T-helper 17 cell (primary cell): ENCODE measurements at places on chromosomes 3 and 15. TPM values are rescaled to one million over a fixed set of nuclear protein-coding genes. Genes with fewer than 3 reads are reported as not detected.

DNA sequence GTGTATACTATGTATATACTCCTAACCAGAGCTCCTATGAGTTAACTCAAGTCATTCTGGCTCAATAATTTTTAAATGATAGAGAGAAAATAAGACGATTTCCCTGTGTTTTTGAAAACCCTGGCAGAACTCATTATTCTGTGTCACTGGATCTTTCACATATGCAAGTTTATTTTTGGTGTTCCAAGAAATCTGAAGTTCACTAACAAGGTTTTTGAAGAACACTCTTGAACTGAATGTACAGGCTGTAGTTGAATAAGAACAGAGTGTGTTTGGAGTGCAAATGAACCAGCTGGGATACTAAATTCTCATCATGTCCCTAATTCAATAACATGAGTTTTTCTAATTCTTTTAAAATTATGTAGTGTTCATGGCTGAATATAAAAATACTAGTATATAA lies 466.9 kb upstream of the SUCLG2 start:
- no peak for DNase-seq

DNA sequence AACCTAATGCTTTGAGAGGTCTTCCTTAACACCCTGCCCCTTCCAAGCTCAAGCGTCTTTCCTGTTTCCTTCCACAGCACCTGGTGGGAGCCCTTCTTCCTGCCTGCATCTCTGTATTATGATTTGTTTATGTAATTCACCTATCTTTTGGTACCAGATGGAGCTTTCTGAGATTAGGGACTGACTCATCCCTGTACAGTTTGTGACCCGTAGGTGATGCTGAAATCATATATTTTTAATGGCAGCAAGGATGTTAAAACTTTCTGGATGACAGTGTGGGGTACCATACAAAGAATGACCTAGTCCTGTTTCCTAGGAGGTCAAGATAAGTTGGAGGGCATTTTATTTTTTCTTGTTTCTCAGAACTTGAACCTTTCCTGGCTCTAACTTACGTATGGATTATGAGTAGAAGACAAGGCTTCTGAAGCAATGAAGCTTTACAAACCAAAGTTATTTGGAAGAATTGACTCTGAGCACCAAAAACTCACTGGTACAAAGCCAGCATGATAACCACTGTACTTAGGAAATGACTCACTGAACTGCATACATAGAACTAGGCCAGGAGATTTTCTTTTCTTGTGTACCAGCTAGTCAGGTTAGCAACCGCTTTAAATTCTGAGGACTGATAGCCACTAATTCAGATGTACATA lies 46.6 kb downstream of the HHLA2 start:
- no peak for DNase-seq

DNA sequence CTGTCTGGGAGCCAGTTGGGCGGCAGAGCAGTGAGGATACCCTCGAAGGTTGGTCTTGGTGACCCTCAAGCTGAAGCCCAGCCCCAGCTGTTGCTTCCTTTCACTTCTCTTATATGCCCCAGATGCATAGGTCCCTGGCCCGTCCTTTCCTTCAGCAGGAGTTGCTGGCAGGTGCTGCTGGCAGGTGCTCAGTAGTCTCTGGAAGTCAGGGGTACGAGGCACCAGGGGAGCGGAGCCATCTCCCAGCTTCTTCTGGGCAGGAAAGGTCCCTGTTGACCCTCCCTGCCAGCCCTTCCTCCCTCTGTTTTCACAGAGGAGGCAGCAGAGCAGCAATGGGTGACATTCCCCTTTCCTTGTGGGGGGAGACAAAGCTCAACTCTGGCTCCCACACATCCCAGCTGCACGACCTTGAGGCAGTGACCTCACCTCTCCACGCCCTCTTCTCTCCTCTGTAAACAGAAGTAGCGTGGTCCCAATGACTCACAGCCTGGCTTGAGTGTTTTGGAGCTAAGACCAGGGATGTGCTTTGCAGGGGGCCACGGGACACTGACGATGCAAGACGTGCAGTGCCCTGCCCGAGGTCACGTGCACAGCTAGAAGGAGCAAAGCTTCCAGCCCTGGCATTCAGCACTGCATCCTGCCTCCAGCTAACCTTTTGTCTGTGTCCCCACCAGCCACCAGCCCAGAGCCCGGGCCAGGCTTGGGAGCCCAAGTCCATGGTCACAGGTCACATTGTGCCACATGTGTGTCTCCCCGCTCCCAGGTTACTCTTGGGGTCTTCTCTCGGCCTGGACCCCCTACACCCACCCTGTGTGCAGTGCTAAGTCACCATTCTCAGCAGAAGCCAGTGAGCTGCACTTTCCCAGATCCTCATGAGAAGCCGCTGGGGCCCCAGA lies 49.7 kb downstream of the SLC6A6 start:
- no peak for DNase-seq

DNA sequence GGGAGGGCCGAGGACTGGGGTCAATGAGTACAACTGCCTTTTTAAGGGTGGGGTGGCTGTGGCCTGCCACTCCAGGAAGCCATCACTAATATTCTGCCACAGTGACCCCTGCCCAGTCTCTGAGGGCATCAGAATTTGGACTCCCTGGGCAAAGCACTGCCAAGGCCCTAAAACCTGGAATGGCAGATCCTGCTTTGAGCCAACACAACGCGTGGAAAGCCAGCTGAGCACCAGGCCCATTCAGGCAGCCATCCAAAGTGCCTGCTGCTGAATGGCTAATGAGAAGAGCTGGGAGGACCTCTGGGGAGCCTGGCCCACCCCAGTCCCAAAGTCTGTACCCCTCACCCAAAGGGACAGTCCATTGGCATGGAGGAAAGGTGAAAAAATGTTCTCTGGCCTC lies 5.0 kb downstream of the TWF2 start:
- no peak for DNase-seq

DNA sequence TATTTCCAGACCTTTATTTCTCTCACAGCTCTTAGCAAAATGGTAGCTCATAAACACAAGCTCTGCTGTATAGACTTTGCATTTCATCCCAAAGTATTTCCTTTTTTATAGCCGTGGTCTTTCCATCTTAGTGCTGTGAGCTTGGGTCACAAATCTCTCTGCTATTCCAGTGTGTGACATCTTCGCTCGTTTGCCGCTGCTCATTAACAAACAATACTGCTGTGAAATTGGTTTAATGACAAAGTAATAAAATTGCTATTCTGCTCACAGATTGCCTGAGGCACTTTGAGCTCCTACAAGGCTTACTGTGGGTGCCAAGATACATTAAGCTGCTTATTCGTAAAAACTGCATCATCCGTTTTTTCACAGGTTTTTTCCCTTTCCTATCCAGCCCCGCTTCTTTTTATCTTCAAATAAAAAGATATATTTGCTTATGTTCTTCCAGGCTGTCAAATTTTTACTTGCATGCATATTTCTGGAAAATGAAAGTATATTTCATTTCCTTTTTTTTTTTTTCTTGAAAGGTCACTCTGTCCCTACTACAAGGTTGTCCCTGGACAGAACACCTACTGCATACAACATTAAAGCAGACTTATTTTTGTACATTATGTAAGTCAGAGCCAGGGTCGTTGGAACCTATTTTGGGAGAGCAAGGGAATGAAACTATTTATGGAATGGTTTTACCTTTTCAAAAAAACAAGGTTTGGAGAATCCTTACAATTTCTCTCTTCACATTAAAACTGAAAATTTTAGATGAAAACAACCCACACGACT lies 174.5 kb downstream of the MEIS2 start:
- no peak for DNase-seq

- no peak for DNase-seq
Observed at GRCh38 chr15:66581972-66582537, 16.3 kb upstream of the LCTL start.

DNA sequence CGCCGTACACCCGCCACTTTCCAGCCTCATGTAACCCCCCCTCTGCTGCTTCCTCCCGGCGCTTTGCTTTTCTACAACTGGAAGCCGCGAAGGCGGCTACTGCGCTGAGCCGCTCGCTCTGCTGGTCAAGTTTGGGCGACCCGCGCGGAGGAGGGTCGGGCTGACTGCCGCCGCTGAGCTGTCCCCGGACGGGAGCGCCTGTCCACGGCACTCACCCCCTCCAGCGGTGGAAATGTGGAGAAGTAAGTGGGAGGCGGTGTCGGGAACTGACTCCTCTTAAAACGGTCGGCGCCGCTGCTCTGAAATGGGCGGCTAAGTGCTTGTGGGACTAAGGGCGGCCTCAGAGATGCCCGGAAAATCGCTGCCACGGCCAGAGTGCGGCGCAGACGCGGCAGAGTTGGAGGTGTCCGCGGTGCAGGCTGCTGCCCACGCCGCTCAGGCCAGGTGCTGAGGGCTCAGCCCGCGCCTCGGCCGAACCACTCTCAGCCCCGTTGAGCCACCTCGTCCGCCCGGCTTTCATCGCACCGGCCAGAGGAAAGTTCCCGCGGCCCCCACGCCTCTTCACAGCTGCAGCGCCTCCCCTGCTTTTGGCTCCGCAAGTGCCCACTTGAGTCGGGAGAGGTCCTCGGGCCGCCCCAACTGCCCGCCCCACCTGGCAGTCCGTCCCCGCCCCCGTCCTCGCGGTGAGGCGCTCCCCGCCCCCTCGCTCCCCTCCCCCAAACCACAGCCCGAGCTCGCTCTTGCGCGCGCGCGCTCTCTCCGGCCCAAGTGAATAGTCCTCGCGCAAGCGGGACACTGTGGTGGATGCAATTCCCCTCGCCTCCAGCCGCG lies at the start of gene EPHA6:
TSS of gene EPHA6 (plus strand) at position 775 of the 831 bp plus-strand sequence.
- no peak for DNase-seq

DNA sequence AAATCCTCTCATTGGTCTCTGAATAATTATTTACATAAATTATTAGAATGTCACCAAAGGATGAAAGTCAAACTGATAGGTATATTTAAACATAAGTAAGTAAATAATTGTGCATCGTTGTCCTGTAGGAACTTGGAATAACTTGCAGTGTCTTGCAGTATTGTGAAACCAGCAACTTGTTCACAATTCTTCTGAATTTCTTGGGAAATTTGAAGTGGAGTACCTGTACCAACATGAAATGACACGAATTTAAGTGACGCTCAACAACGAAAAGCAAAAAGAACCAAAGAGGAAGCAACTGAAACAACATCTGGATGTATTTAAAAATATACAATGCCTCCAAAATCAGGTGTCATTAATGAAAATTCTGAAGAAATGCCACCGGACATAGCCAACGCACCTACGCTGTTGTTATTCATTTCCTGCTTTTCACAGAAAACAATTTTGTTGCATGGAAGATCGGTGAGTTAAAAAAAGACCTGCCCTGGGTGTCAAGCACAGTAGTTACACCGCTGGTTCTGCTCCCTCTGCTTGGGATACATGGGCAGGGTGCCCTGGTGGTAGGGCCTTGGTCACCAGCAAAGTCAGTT lies 112.5 kb downstream of the RPLP1 start:
- DNase-seq, result no peak

DNA sequence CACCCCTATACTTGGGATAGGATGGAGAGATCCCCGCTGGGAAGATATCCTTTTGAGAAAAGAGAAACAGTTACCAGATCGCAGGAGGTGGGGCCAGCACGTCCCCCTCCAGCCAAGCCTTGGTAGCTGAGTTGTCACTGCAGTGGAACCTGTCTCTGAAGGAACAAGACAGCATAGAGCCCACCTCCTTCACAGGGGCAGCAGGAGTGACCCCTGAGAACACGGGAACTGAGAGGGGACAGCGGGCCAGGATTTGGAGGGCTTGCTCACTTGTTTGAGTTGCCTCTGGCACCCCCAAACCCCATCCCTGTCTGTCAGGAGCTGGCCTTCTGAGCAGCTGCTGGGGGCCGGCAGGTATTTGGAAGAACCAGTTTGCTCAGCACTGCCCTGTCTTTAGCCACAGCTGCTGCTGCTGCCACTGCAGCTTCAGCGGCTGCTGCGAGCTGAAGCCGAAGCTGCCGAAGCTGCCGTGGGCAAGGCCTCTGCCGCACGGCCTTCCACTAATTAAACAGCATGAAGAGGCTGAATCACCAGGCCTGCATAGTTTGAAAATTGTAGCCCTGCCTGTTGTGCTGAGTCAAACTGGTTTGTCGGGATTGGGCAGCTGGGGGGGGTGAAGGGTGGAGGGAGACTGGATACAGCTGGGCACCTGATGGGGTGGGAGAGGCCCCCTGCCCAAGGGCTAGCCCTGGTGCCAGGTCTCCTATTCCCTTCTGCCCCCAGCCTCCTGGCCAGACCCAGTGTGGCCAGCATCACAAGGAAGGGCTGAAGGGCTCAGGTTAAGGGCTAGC lies 4.0 kb downstream of the EPHB3 start:
- no peak for DNase-seq

DNA sequence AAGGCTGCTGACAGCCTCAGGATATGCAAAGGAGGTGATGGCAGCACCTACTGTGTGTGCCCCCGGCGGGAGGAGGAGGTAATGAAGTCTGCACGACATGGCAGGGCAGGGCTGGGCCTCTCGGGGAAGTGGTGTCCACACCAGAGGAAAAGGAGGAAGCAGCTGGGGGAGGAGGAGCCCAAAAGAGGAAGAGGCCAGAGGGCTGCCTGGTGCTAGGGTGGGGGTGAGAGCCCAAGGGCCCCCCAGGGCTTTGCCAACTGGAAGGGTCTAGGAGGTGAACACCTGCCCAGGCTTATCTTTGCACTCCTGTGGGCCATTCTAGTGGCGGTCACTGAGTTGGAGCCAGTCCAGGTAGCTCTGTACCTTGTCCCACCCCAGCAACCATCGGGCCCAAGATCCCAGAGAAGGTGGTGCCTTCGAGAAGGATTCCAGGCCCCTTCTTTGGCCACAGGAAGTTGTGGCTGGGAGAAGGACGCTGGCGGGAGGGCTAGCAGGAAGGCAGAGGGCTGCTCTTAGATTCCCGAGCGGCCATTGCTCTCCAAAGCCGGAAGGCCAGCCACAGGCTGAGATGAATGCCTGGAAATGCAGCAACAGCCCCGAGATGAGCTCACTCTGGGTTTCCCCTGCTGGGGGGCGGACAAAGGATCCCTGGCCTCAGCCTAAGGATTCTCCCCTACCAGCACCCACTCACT lies 7.0 kb downstream of the GNAI2 start:
- no peak for DNase-seq

- no peak for DNase-seq
Observed at GRCh38 chr15:93102211-93102610, 13.2 kb upstream of the RGMA start.

DNA sequence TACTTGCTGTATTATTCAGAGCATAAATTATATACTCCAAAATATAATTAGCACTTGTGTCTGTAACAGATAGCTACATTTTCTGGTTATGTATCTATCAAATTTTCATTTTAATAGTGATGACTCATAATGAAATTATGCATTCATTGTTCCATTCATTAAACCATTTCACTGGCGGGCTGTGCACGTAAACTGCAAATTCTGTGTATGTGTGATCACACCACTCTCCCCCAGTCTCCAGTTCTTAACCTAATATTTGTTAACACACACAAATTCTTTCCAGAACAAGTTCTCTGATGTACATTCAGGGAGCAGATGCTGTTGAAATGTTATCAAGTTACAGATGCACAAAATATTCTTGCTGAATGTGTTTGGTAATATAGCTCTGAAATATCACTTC lies 3.8 kb upstream of the KCNMB2 start:
- DNase-seq, result no peak

GRCh38 chr15:62855085-62855476 lies 187.5 kb upstream of the TPM1 start:
- DNase-seq, result no peak

GRCh38 chr3:153574445-153574844 lies 412.4 kb downstream of the RAP2B start:
- DNase-seq, result no peak

The SCN5A gene
- total RNA-seq, result not detected

The GMPPB gene
- 42.9 TPM for total RNA-seq

The GOLGA6D gene
- total RNA-seq, result 0.10 TPM

The PROS1 gene
- 7.4 TPM for total RNA-seq

The CCRL2 gene
- 1.9 TPM for total RNA-seq

The GOLGA6L10 gene
- total RNA-seq, result 1.4 TPM

The TPRG1 gene
- total RNA-seq, result 3.1 TPM
